Fibroblast of skin of left biceps (primary cell): ENCODE measurements at places on chromosomes 2 and 18.

GRCh38 chr18:5979971-5980457, 84.7 kb upstream of the TMEM200C start:
- no peak for DNase-seq

DNA sequence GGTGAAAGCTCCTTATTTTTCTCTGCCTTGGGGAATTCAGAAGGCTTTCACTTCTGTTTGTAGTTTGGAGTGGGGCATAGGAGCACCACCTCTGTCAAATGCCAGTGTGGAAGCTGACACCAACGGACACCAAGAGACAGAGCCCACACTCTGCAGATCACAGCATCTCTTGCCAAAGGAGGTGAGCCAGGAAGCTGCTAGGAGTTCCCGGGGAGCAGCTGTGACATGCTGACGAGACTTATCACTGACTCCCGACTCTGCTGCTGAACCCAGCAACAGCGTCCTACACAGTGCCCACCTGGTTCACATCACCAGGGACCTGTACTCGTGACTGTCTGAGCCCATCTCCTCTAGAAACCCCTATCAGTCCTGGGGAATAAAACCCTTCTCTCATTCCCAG, 8.1 kb downstream of the TEX51 start:
- DNase-seq, result no peak

DNA sequence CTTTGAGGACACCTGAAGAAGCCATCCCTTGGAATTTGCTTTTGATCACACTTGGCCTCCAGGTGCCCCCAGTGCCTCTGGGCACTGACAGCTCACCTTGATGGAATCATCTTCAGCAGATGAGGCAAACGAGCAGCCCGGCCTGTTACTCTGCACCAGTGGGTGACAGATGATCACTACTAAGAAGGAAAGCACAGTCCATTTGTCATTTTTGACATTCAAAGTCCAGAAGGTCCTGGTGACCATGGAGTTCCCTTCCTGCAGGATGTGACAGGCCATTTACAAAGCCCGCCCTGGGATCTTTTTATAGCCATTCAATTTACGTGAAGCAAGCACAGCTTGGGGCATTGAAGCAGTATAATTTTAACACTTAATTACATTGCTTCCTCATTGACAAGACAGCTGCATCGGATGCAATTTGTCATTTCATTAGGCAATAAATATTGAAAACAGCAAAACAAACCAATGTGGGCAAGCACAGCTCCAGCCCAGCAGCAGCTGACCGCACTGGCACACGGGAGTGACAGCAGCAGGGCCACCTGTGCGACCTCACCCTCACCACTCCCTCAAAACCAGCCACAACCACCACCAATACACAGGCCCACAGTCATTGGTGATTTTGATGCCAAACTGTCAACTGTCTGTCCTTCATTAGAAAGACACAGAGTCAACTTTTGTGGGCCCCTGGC, 76.0 kb upstream of the SLC66A3 start:
- no peak for DNase-seq

GRCh38 chr2:50492477-50492851, 539.5 kb downstream of the NRXN1 start:
- peak; percentile 6 for DNase-seq

GRCh38 chr2:159953136-159953823, 109.1 kb downstream of the PLA2R1 start:
- DNase-seq, result no peak

- DNase-seq, result no peak
Observed at GRCh38 chr2:18325118-18325517, 235.3 kb downstream of the RDH14 start.
